Central memory CD8-positive, alpha-beta T cell (primary cell): ENCODE measurements at places on chromosomes 3 and 15.

DNA sequence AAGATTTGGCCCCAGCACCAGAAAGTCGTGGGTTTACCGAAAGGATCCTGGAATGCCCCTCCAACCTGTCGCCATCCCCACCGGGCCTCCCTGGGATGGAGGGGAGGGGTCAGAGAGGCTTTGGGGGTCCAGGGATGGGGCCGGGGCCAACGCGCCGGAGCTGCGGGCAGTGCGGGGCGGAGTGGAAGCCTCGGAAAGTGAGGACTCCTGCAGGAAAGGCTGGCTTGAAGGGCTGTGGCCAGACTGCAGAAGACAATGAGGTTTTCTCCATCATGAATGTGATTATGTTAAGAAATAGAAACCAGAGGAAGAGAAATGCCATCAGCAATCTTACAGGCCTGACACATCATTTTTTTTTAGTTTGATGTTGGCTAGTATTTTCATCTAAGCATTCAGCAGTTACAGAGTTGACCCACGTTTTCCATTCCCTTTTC, 738 bp downstream of the YEATS2 start:
- peaks cover 36% of the 10 kb centered on the region for H3K4me1 ChIP-seq
- H3K27me3 ChIP-seq, result no peaks in the 10 kb centered on the region
- peak overlapping the region; percentile 75 for H3K27ac ChIP-seq
- peaks cover 4% of the 10 kb centered on the region for H3K36me3 ChIP-seq
- peak; percentile 13 for DNase-seq

DNA sequence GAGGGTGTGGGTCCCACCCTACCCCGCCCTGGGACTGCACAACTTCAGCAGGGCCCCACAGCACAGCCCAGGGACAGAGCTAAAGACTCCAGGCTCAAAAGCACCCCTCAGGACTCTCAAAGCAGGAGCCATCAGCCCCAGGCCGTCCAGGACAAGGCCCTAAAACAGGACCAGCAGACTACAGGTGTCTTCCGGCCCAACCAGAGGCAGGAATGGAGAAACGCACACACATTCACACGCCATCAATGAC, 26.1 kb downstream of the ATRIP start:
- H3K4me3 ChIP-seq, result peak overlapping the region; percentile 85
- DNase-seq, result no peak
- H3K27me3 ChIP-seq, result no peaks in the 10 kb centered on the region
- H3K36me3 ChIP-seq, result peaks cover 24% of the 10 kb centered on the region

- H3K4me3 ChIP-seq, result no peak overlapping the region
- H3K27ac ChIP-seq, result no peak overlapping the region
- peaks cover 47% of the 10 kb centered on the region for H3K4me1 ChIP-seq
- peaks cover 53% of the 10 kb centered on the region for H3K27me3 ChIP-seq
Measured at GRCh38 chr3:127630811-127631714, 2.1 kb downstream of the PODXL2 start.

GRCh38 chr15:75929799-75930565, 26.3 kb downstream of the FBXO22 start:
- peaks cover 25% of the 10 kb centered on the region for H3K36me3 ChIP-seq
- peaks cover 28% of the 10 kb centered on the region for H3K4me1 ChIP-seq
- H3K4me3 ChIP-seq, result no peak overlapping the region
- DNase-seq, result no peak
- H3K27ac ChIP-seq, result no peak overlapping the region

- H3K4me3 ChIP-seq, result no peak overlapping the region
- no peaks in the 10 kb centered on the region for H3K27me3 ChIP-seq
- no peaks in the 10 kb centered on the region for H3K4me1 ChIP-seq
- no peak overlapping the region for H3K27ac ChIP-seq
Measured at GRCh38 chr3:79490165-79491028, 277.4 kb downstream of the ROBO1 start.

- H3K4me1 ChIP-seq, result no peaks in the 10 kb centered on the region
- DNase-seq, result no peak
- no peaks in the 10 kb centered on the region for H3K36me3 ChIP-seq
- no peak overlapping the region for H3K27ac ChIP-seq
- no peak overlapping the region for H3K4me3 ChIP-seq
Measured at GRCh38 chr3:106514431-106514830, 645.6 kb upstream of the CBLB start.
